H9 (cell line): ENCODE measurements at places on chromosomes 1 and 21. TPM values are rescaled to one million over a fixed set of nuclear protein-coding genes. Genes with fewer than 3 reads are reported as not detected.
A peak's percentile ranks its signal among the peaks of the same experiment; 100 is the strongest.

DNA sequence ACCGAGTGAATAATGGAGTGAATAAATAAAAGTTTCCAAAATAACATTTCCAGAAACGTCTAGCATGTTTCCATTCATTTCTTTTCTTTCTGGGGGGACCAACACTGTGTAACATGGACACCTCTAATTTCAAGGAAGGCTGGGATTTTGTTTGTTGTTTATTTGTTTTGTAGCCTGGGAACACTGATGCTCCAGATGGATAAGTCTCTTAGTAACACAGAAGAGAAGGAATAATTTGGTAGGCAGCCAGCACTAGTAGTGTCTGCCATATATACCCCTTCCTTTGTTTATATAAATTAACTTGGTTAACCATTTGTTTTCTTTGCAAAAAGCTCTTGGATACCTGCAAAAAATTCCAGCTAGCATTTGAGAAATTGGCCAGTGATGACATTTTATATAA, 411.4 kb upstream of the DEPDC1 start:
- H3K27ac ChIP-seq = no peak overlapping the region
- H3K27me3 ChIP-seq = no peaks in the 10 kb centered on the region
- 0 out of 3 replicates have a peak, but pooled peaks cover 2% of the 10 kb centered on the region for H3K36me3 ChIP-seq
- no peak overlapping the region for H3K4me3 ChIP-seq
- no peak for DNase-seq
- H3K4me1 ChIP-seq = no peaks in the 10 kb centered on the region

DNA sequence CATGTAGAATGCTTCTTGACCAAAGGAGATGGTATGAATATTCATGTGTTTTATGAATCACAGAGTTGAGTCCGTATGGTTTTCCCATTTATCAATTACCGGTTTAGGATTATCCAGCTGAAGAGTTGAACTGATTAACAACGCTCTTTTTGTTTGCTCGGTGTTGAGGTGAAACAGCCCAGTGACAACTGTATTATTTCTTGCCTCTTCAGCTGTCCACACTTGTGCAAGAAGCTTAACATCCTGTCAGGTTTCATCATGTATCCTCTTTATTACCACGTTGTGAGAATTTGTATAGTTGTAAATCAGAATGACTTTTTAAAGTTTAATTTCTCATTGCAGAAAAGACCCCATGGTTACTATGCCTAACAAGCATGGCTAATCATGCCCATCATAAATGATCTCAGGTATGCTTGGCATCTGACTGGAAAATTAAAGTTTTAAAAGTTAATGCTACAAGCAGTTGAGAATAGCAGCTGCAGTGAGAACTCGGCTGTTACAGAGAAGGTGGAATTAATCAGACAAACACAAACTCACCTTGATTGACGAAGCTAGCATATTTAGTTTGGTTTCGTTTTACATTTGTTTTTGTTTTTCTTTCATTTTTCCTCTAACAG, 563.2 kb upstream of the ADGRL2 start:
- DNase-seq = no peak
- peak overlapping the region; percentile 42 for H3K4me3 ChIP-seq
- H3K36me3 ChIP-seq = no peaks in the 10 kb centered on the region
- H3K27me3 ChIP-seq = no peaks in the 10 kb centered on the region
- H3K4me1 ChIP-seq = peaks cover 14% of the 10 kb centered on the region; the same call in 1 of the 2 replicates
- peak overlapping the region; percentile 73 for H3K27ac ChIP-seq

DNA sequence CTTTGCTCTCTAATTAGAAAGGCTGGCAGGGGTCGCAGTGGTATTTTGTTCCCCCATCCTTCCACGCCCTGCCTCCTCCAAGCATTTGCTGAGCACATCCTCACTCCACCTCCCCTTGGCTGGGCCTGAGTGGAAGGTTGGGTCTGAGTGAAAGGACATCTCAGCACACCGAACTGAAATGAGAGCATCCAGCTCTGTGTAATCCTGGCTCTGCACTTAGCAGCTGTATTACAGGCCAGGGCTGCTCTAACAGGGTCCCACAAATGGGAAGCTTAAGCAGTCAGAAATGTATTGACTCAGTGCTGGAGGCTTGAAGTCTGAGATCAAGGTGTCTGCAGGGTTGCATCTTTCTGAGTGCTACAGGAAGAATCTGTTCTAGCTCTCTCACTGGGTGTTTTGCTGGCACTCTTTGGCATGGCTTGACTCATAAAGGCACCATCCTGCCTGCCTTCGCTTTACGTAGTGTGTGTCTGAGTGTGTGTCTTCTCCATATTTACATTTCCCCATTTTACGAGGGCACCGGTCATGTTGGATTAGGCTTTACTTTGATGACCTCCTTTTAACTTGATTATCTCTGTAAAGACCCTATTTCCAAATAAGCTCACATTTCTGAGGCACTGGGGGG, 48.5 kb upstream of the IGSF21 start:
- H3K27me3 ChIP-seq = no peaks in the 10 kb centered on the region
- no peaks in the 10 kb centered on the region for H3K36me3 ChIP-seq
- H3K4me3 ChIP-seq = no peak overlapping the region
- H3K27ac ChIP-seq = no peak overlapping the region
- H3K4me1 ChIP-seq = no peaks in the 10 kb centered on the region
- DNase-seq = no peak

GRCh38 chr1:56522680-56523079, 56.7 kb downstream of the PLPP3 start:
- no peak for DNase-seq
- H3K27ac ChIP-seq = no peak overlapping the region
- H3K27me3 ChIP-seq = no peaks in the 10 kb centered on the region

DNA sequence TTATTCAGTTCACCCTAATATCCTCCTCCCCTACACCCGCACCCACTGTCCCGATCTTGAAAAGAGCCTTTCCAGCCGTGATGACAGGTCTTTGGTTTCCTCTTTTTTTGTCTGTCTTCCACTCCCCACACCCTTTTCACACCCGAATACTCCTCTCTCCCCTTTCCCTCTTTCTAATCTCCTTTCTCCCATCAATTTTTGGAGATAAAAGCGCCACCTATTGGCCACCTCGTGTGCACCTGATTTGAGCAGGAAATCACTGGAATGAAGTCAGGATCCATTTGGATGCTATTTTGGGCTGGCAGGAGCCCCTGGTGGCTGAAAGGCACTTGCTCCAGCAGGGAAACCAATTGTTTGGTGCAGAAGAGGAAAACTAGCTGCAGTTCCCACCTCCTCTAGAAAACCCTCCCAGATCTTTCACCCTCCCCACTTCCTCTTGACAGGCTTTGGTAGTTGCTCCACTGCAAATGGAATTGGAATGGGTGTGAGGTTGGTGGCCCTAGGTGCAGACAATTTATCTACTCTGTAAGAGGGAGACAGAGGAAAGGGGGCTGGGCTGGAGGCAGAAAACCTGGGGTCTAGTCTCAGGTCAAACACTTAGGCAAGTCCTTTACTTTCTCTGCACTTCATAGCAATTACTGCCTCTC, 8.4 kb downstream of the FOXE3 start:
- H3K36me3 ChIP-seq = no peaks in the 10 kb centered on the region
- peak; percentile 87 for DNase-seq
- no peak overlapping the region for H3K27ac ChIP-seq
- H3K4me3 ChIP-seq = no peak overlapping the region

- H3K4me3 ChIP-seq = no peak overlapping the region
- H3K4me1 ChIP-seq = no peaks in the 10 kb centered on the region
- no peak overlapping the region for H3K27ac ChIP-seq
- DNase-seq = no peak
- no peaks in the 10 kb centered on the region for H3K27me3 ChIP-seq
- H3K36me3 ChIP-seq = no peaks in the 10 kb centered on the region
Measured at GRCh38 chr1:197680311-197680710, 95.0 kb downstream of the DENND1B start.

GRCh38 chr1:91611483-91611917, 110.8 kb downstream of the CDC7 start:
- no peaks in the 10 kb centered on the region for H3K27me3 ChIP-seq
- H3K4me1 ChIP-seq = no peaks in the 10 kb centered on the region; the same call in 1 of the 2 replicates

GRCh38 chr1:53406551-53407235, 52.5 kb upstream of the DMRTB1 start:
- DNase-seq = no peak
- H3K4me3 ChIP-seq = no peak overlapping the region
- no peaks in the 10 kb centered on the region for H3K27me3 ChIP-seq
- H3K4me1 ChIP-seq = no peaks in the 10 kb centered on the region

DNA sequence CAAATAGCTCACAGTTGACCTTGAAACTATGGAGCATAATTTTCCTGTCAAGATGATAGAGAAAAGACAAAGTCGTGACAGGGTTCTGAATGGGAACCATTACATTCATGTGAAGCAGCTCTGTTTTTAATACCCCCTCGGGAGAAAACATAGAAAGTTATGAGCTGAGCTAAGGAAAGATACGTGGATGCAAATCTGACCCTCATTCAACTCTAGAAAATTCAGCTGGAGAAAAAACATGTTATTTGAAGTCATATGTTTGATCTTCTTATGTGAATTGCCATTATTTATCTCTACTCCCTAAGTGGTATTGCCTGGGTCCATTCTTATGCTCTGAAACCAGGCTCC, 48.0 kb upstream of the LRRC52 start:
- H3K4me1 ChIP-seq = no peaks in the 10 kb centered on the region; the same call in 1 of the 2 replicates
- no peak overlapping the region for H3K27ac ChIP-seq
- no peak for DNase-seq
- H3K27me3 ChIP-seq = no peaks in the 10 kb centered on the region
- H3K4me3 ChIP-seq = no peak overlapping the region

DNA sequence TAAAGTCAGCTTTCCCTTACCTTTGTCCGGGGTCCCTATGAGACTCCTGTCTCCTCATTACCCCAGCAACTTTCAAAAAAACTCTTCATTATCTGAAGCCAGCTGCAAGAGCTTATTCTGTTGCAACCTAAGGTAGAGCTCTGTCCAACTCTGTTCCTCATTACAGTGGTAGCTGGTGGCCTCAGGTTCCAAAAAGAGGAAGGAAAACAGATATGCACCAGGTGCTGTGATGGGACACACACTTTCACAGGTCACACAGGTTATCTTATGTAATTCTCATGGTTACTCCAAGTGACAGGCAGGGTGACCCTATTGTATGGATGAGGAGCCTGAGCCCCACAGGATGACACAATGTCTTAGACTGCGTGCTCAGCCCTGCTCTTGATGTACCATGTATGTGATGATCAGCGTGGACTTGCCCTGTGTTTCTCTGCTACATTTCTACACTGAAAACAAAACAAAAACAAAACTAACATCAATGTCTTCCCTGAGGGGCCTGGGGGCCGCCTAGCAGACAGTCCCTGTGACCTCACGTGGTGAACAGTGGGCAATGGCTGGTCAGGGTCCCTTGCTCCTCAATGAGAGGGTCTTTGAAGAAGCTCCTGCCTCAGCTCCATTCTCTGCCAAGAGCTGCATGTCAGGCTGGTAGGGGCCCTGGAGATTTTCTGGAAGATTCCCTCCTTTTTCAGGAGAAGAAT, 9.7 kb upstream of the TENT5C start:
- H3K4me1 ChIP-seq = no peaks in the 10 kb centered on the region
- H3K27ac ChIP-seq = no peak overlapping the region
- H3K4me3 ChIP-seq = no peak overlapping the region
- no peaks in the 10 kb centered on the region for H3K27me3 ChIP-seq
- H3K36me3 ChIP-seq = no peaks in the 10 kb centered on the region
- DNase-seq = no peak

GRCh38 chr1:25361901-25362300, 23.8 kb downstream of the TMEM50A start:
- no peak overlapping the region for H3K4me3 ChIP-seq
- H3K27me3 ChIP-seq = no peaks in the 10 kb centered on the region
- peaks cover 6% of the 10 kb centered on the region; the same call in 1 of the 3 replicates for H3K36me3 ChIP-seq
- no peaks in the 10 kb centered on the region for H3K4me1 ChIP-seq

- no peak for DNase-seq
- H3K4me3 ChIP-seq = no peak overlapping the region
- no peak overlapping the region for H3K27ac ChIP-seq
- H3K27me3 ChIP-seq = no peaks in the 10 kb centered on the region
- H3K36me3 ChIP-seq = no peaks in the 10 kb centered on the region
Measured at GRCh38 chr1:14827870-14828269, 229.4 kb downstream of the KAZN start.

- no peaks in the 10 kb centered on the region; the same call in 2 of the 3 replicates for H3K36me3 ChIP-seq
- H3K27ac ChIP-seq = no peak overlapping the region
- no peak overlapping the region for H3K4me3 ChIP-seq
- DNase-seq = peak; percentile 71
Measured at GRCh38 chr1:44484155-44484688, 79.2 kb downstream of the RNF220 start.

DNA sequence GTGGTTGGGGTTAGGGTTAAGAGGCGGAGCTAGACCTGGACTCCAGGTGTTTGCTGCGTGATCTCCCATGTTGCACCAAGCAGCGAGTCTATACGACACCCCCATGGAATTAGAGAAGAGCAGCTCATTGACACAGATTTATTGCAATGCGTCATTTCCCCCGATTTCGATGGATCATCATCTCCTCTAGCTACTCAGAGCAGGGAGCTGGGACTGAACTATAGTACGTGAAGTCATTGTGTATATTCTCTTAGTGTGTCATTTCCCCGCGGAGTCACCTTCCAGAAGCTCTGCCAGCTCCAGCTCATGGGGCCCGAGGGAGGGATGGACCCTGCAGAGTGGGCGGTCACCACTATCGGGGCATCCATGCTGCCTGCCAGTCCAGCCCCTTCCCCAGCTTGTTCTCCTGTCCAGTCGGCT, 7.5 kb upstream of the C2CD2 start:
- no peak overlapping the region for H3K27ac ChIP-seq
- H3K4me1 ChIP-seq = no peaks in the 10 kb centered on the region
- no peak for DNase-seq
- no peaks in the 10 kb centered on the region for H3K36me3 ChIP-seq

DNA sequence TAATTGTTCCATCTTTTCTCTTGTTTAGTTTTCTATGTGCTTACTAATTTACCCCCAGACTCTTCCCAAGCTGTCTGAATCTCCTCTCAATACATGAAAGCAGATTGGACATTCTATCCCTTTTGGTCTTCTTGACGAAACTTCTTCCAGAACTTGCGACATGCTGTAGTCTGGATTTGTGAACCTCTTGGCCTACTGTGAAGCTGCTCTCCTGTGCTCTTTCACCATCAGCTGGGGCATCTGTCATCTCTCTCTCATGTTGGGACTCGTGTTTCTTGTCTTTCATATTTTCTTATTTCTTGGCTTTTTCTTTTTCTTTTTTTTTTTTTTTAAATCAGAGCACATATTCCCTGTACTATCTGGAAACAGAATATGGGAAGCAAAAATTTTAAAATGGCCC, 6.8 kb downstream of the CPT2 start:
- H3K36me3 ChIP-seq = peaks cover 76% of the 10 kb centered on the region
- H3K27me3 ChIP-seq = no peaks in the 10 kb centered on the region
- H3K4me1 ChIP-seq = no peaks in the 10 kb centered on the region
- H3K4me3 ChIP-seq = no peak overlapping the region
- H3K27ac ChIP-seq = no peak overlapping the region
- DNase-seq = no peak

GRCh38 chr1:245094092-245094491, 60.7 kb upstream of the KIF26B start:
- H3K4me3 ChIP-seq = no peak overlapping the region
- no peak overlapping the region for H3K27ac ChIP-seq
- H3K36me3 ChIP-seq = no peaks in the 10 kb centered on the region
- H3K27me3 ChIP-seq = no peaks in the 10 kb centered on the region
- H3K4me1 ChIP-seq = no peaks in the 10 kb centered on the region; the same call in none of the 2 replicates

Gene CYP4A11
- total RNA-seq = not detected in 2 replicates

Gene KCNE2
- total RNA-seq = 0.29 TPM in 1 of 2 replicates, not detected in the other

Gene LCE1B
- total RNA-seq = not detected in 2 replicates
